ENCODE measurements at places on chromosomes 1 and 21.
A peak's percentile ranks its signal among the peaks of the same experiment; 100 is the strongest.

- no peak for DNase-seq
These were observed 65.8 kb upstream of the IGSF21 start for GRCh38 chr1:18041685-18042355.

DNA sequence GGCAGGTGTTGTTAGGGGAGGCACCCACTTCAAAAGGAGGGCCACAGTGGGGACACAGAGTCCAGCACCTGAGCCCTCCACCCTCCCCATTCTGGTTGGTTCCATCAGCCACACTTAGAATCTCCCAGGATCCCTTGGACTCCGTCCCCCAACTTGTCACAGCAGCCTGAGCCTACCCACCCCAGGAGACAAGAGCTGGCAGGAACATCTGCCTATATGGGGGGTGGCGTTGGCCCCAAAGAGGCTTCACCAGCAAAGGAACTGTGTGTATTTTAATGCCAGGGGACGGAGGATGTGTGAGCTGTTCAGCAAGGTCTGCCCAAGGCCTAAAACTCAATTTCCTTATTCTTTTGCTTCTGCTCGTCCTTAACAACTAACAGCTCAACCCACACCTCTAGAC, 86.4 kb upstream of the TMEM51 start:
- no peak for DNase-seq

GRCh38 chr1:43460988-43461693, 7.4 kb upstream of the HYI start:
- DNase-seq: no peak

DNA sequence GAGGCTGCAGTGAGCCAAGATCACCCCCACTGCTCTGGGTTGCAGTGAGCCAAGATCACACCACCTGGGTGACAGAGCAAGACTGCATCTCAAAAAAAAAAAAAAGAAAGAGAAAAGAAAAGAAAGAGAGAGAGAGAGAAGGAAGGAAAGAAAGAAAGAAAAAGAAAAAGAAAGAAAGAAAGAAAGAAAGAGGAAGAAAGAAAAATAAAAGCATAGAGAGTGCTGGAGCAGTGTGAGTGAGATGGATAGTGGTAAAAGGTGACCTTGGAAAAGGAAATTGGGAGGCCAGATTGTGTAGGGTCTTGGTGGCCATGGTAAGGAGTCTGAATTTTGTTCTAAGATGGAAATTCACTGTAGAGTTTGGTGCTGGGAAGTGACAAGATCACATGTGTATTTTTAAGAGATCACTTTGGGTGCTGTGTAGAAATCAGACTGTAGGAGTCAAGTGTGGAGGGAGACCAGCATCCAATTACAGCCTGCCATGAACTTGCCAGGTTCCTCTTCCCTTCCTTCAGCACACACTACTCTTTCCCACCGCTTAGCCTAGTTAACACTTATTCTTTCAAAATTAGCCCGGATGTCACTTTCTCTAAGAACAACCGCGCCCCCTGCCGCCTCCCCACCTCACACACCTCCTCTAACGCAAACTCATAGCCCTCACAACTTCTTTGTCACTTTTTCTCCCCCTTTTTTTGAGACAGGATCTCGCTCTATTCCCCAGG, 17.9 kb downstream of the MTX1 start:
- DNase-seq: peak; percentile 88

- DNase-seq: no peak
These were observed 326.5 kb downstream of the KIF26B start for GRCh38 chr1:245481261-245481660.

GRCh38 chr1:8682573-8682972, 134.9 kb downstream of the RERE start:
- no peak for DNase-seq

DNA sequence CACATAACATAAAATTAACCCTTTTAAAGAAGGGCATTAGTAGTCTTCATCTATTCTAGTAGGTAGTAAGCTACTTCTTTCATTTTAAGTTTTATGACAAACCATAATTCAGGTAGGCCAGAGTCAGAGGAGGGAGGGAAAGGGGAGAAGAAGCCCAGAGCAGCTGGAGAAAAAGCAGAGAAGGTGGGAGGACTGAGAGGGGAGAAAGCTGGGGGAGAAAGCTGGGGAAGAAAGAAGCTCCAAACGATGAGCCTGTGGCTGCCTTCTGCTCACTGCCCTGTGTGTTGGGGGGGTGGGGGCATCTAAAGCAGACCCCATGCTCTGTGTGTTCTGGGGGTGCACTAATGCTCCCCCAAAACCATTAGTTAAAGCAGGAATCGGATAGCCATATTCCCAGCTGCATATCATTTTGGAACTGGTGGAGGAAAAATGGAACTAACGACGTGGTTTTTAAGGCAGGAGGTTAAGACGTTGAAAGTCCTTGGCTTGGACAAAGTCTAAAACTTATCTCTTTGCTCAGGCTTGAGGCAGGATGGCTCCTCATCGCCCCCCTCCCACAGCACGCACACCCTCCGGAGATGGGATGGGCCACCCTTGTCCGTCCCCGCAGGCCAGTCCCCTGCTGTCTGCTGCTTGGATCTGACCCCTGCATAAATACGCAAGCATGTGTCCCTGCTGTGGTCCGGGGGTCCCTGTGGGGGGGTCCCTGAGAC, 184.2 kb downstream of the DYRK1A start:
- DNase-seq: no peak

- no peak for DNase-seq
These were observed 46.9 kb downstream of the IL23R start for GRCh38 chr1:67213164-67213563.

DNA sequence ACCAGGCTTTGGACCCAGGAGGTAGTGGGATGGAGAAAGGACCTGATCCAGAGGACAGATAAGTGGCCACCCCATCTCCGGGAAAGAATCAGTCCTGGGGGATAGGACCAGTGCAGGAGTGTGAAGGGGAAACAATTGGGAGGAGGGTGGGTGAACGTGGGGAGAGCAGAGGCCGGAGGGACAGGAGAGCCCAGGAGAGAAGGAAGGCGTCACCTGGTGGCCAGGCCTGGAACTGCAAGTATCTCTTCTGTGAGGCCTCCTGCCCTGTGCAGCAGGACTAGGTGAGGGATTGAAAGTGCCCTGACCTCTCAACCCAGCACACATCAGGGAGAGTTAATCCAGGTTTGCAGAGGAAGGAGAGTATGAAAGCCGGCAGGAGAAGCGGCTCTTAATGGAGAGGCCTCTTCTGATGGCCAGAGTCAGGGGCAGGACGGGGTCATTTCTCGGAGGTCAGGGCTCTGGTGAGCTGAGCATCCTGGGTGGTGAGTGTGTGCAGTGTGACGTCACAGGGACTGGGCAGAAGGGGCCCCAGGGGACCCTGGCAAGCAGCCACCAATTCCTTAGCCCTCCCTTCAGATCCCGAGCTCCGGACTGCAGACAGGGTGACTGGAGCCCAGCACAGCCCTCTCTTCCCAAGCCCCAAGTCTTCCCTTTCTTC, 9.2 kb upstream of the LAD1 start:
- peak; percentile 56 for DNase-seq

GRCh38 chr1:4838231-4838630, 183.8 kb downstream of the AJAP1 start:
- no peak for DNase-seq

DNA sequence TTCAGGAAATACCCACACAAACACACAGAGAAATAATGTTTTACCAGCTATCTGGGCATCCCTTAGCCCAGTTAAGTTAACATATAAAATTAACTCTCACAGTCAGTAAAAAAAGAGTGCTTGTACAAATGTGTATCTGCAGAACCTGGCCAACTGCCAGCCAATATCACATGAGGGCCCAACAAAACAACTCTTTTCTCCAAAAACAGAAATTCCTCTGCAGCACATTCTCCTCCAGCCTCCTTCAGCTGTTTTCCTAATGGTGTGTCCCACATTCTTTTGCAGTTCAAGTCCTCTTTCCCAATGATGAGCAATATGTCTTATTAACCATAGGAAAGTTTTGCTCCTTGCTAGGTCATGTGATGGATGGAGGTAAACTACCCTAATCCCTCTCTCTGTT, 75.5 kb downstream of the LRRC7 start:
- DNase-seq: no peak

DNA sequence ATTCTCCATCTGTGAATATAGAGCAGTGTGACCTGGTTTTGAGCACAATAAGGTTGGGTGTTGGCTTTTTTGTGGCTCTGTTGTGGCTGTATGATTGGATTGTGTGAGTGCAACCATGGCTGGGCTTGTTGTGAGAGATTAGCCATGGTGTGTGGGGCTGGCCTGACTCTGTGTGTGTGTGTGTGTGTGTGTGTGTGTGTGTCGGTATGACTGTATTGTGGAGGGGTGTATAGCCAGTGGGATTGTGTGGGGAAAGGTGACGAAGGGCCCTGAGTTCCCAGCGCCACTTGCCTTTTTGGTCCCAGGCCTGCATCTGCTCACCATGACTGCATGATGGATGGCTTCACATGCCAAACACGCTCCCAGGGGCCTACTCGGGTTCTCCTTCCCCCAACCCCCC, 5.9 kb upstream of the SLC6A9 start:
- no peak for DNase-seq

DNA sequence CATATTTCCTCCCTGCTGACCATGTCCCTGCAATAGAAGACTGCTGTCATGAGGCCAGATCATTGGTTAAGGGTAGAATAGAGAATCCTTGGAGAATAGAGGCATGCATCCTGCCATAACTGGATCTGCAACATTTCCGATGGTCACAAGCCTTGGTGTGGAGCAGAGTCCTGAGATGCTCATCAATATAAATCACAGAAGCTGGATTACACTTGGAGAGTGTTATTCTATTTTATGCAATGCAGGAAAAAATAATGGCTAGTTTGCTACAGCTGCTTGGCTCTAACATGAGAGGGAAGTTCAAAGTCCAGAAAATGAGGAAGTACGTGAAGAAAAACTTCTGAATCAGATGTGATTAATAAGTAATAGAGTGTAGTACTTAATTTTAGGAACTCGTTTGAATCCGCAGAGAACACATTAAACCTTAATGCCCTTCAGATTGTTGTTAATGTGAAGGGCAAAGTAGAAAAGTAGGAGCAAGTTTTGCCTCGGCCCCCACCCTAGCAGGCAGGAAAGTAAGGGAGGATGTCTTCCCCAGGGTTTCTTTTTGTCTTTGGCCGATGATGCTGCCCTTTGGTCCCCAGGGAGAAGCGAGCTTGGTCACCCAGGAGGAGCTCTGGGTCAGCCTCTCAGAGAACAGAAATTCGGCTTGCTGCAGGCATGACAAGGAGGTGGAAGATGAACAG, 59.5 kb downstream of the KCNK1 start:
- DNase-seq: no peak

DNA sequence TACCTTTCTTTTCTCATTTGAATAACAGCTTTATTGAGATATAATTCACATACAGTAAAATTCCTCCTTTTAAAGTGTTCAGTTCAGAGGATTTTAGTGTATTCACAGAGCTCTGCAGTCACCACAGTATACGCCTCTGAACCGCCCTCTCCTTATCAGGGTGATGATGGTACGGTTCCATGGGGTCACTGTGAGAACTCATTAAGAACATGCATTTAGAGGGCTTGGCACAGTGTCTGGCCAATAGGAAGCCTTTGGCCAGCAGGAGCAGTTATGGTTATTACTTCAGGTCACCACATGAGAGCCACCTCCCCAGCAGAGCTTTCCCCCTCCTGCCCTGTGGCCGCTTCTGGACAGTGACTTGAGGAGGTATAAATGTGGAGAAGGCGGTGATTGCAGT, 27.3 kb downstream of the KCNQ4 start:
- DNase-seq: no peak

- peak; percentile 67 for DNase-seq
These were observed 2.5 kb upstream of the BCL10 start for GRCh38 chr1:85278853-85279314.

- no peak for DNase-seq
These were observed 40.0 kb downstream of the SYNJ1 start for GRCh38 chr21:32687643-32688345.

GRCh38 chr1:182054698-182055326, 6.7 kb downstream of the ZNF648 start:
- peak; percentile 56 for DNase-seq

DNA sequence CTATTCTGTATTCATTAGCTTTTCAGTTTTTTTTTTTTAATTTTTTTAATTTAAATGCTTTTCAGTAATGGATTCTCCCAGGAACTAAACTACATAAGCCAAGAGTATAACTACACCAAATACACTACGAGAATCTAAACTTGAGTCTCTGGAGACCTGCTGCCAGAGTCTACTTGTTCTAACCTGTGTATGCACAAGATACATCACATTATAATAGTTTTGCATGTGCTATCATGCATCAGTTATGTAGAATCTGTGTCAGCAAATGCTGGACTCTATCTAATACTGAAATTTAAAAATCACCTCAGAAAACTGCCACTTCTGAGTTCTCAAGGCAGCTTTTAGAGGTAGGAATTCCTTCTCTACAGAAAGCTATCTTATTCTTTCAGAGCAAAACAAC, 146.3 kb upstream of the GREM2 start:
- no peak for DNase-seq

- no peak for DNase-seq
These were observed 317.0 kb downstream of the BARHL2 start for GRCh38 chr1:90400131-90400530.

- no peak for DNase-seq
These were observed 22.5 kb downstream of the CAMTA1 start for GRCh38 chr1:6807782-6808181.

GRCh38 chr1:94383966-94384408, 34.2 kb upstream of the ABCD3 start:
- DNase-seq: no peak

- no peak for DNase-seq
These were observed 96.6 kb upstream of the TNR start for GRCh38 chr1:175839779-175840669.

- DNase-seq: no peak
These were observed 59.1 kb downstream of the BCL9 start for GRCh38 chr1:147600119-147601111.

DNA sequence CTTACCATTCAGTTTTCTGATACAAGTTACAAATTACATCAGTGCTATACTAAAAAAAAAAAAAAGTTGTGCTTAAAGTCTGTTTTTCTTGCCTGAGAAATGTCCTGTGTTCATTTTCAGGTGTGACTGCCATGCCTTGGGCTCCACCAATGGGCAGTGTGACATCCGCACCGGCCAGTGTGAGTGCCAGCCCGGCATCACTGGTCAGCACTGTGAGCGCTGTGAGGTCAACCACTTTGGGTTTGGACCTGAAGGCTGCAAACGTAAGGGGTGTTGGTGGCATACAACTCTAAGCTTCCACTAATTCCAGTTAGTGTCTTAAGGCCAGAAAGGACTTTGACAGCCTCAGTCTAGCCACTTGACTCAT, 60.1 kb upstream of the LAMC2 start:
- no peak for DNase-seq

DNA sequence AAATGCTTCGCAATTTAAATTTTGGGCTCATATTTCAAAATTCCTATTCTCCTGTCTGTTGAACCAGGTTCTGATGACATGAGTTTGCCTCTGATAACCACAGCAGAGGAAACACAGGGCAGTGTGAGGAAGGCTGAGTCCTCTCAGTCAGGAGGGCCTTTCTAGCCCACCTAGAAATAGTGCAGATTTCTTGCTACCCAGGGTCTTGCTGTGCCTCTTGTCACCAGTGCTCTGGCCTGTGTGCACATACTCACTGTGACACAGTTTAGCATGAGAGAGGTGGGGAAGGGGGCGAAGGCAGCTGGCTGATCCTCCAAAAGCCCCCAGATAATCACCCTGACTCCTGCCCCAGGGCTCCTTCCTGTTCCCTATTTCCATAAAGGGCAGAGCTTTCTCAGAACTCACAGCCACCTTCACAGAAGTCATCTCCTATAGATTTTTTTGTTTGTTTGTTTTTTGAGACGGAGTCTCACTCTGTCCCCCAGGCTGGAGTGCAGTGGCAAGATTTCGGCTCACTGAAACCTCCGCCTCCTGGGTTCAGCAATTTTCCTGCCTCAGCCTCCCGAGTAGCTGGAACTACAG, 23.7 kb downstream of the ERRFI1 start:
- no peak for DNase-seq

Measured in CD4-positive, alpha-beta T cell treated with Interleukin-2 at 100 ng/mL for 4 hours (primary cell).